Gastrocnemius medialis (tissue), 4 donors: ENCODE measurements at places on chromosomes 5 and 9. TPM values are rescaled to one million over a fixed set of nuclear protein-coding genes. Genes with fewer than 3 reads are reported as not detected.
A peak's percentile ranks its signal among the peaks of the same experiment; 100 is the strongest.

WDR38 gene
- not detected for total RNA-seq

NSMF gene
- 6.9 TPM for total RNA-seq

ADAMTSL2 gene
- 1.8 TPM for total RNA-seq

CLPTM1L gene
- total RNA-seq = 37.7 TPM

TSSK1B gene
- not detected for total RNA-seq

DNA sequence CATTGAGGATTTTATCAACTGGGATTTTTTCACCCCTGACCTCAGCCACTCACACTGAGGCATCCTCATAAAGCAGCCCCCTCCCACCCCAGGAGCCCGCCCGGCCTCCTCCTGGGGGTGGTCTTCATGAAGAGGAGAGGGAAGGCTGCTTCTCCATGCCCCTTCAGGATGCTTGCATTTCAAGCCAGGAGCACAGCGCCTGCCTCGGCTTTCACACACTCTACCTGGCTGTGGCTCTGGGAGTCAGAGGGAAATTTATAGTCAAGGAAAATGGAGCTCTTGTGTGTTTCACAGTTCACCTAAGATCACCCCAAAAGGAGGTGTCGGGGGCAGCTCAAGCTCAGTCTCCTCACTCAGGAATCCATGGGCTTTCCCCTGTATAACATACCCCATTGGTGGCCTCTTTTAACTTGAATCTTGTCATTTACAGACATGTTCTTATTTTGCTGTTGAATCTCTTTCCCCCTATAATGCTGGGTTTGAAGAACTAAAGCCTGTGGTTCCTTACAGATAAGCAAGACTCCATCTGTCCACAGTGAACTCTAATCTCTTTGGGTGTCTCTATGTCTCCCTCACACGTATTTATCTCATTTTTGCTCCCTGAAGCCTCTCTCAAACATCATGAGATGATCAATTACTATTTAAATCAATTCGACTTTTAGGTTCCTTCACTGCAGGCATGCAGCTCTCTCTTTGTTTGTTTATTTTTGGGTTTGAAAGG, 22.6 kb upstream of the IQGAP2 start:
- no peaks in the 10 kb centered on the region for H3K27me3 ChIP-seq
- no peak overlapping the region for H3K4me3 ChIP-seq
- no peaks in the 10 kb centered on the region for H3K4me1 ChIP-seq
- H3K36me3 ChIP-seq = no peaks in the 10 kb centered on the region
- no peak for DNase-seq

- no peak overlapping the region for H3K27ac ChIP-seq
- H3K27me3 ChIP-seq = no peaks in the 10 kb centered on the region
- H3K4me3 ChIP-seq = no peak overlapping the region
- peaks cover 4% of the 10 kb centered on the region for H3K4me1 ChIP-seq
- no peaks in the 10 kb centered on the region for H3K36me3 ChIP-seq
These were observed 113.8 kb downstream of the ERCC6L2 start for GRCh38 chr9:95989297-95989696.

DNA sequence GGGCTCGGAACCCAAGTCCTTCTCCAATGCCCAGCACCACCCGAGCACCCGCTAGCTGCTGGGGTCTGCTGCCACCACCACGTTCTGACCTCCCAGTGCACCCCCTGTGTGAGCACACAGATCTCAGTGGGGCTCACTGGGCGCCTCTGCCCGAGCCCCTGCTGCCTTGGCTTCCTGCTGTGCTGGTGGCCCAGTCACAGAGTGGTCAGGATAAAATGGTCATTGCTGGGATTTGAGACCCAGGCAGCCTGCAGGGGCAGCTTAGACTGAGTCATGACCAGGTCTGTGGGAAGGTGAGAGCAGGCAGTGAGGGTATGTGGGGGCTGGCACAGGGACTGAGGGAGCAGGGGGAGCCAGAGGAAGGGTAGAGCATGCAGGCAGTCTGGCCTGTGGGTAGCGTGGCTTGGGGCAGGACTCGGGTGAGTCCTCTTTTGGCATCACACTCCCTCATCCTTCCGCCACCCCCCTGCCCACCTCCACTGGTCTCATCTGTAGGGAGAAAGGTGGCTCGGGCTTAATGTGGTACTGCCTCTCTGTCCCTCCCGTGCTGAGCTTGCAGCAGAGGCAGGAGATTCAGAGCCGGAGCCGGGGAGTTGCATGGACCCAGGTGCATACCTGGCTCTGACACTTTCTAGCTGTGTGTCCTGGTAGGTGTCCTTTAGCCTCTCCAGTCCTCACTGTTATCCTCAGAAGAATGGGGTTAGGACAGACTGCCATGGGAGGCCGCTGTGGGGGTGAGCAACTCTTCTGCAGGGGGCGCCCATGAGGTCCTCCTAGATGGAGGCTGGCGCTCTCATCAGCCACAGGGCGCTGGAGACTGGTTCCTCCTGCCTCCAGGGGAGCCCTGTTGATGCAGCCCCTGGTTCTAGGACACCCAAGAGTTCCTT, 32.1 kb downstream of the USP20 start:
- H3K27me3 ChIP-seq = no peaks in the 10 kb centered on the region
- no peak overlapping the region for H3K27ac ChIP-seq
- no peaks in the 10 kb centered on the region for H3K36me3 ChIP-seq
- H3K4me1 ChIP-seq = no peaks in the 10 kb centered on the region

DNA sequence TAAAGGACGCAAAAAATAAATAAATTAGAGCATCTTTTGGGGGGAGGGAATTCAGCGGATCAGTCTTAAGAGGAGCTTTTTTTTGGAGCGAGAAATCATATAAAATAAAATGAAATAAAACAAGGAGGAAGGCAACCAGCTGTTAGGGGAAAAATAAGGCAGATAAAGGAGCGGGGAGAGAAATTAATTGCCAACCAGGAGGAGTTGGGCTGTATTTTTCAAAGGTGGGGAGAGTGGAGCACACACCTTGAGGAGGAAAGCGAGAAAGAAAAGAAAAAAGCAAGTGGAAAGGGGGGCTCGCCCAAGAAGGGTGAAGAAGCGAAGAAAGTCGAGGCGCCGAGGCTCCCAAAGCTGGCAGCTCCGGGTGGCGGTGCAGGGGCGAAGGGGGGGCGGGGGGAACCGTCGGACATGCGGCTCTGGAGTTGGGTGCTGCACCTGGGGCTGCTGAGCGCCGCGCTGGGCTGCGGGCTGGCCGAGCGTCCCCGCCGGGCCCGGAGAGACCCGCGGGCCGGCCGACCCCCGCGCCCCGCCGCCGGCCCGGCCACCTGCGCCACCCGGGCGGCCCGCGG, at the start of gene PAPPA:
TSS of gene PAPPA (plus strand) at position 27 of the 569 bp plus-strand sequence. CDS start at position 409, 382 bp downstream.
- H3K4me1 ChIP-seq = peaks cover 37% of the 10 kb centered on the region
- peak within 1 kb of the TSS; percentile 47 for H3K27ac ChIP-seq
- peak within 1 kb of the TSS; percentile 52 for H3K4me3 ChIP-seq
- no peaks in the 10 kb centered on the region for H3K27me3 ChIP-seq
- no peaks in the 10 kb centered on the region for H3K36me3 ChIP-seq

DNA sequence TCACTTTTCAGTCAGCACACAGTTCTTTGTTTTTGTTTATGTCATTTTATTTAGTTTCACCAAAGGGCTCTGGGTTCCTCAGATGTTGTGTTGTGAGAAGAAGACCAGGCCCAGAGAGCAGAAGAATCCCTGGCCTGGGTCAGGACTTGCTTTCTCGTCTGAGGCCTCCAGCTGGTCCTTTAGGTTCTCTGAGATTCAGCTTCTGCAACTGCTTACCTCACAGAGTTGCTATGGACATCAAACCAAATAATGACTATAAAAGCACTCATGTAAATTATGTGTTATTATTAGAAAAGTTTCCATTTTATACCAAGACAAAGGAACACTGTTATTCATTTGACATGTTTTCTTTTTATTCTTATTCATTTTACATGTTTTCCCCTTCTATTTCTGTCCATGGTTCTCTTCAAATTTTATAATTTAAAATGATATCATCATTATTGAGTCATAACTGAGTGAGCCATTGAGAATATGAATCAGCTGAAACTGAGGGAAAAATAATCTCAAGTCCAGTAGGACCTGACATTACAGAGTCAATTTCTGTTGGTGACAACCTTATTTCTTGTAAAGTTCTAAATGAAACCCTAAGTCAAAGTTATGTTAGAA, 44.0 kb upstream of the GLRX start:
- DNase-seq = no peak
- H3K27me3 ChIP-seq = no peaks in the 10 kb centered on the region
- no peak overlapping the region for H3K4me3 ChIP-seq
- peaks cover 32% of the 10 kb centered on the region for H3K4me1 ChIP-seq
- no peak overlapping the region for H3K27ac ChIP-seq
- no peaks in the 10 kb centered on the region for H3K36me3 ChIP-seq

GRCh38 chr5:137040024-137040423, 459.1 kb downstream of the SPOCK1 start:
- no peaks in the 10 kb centered on the region for H3K36me3 ChIP-seq
- H3K4me3 ChIP-seq = no peak overlapping the region
- no peak for DNase-seq

- no peaks in the 10 kb centered on the region for H3K36me3 ChIP-seq
- H3K4me1 ChIP-seq = no peaks in the 10 kb centered on the region
- H3K27ac ChIP-seq = no peak overlapping the region
- H3K4me3 ChIP-seq = no peak overlapping the region
- H3K27me3 ChIP-seq = no peaks in the 10 kb centered on the region
These were observed 97.4 kb downstream of the PPP2R2B start for GRCh38 chr5:146781157-146781556.

GRCh38 chr9:89370593-89370992, 52.3 kb downstream of the SECISBP2 start:
- no peaks in the 10 kb centered on the region for H3K4me1 ChIP-seq
- no peaks in the 10 kb centered on the region for H3K36me3 ChIP-seq
- no peak overlapping the region for H3K27ac ChIP-seq
- no peak for DNase-seq
- no peaks in the 10 kb centered on the region for H3K27me3 ChIP-seq

GRCh38 chr5:128736553-128736952, 198.5 kb upstream of the FBN2 start:
- no peaks in the 10 kb centered on the region for H3K4me1 ChIP-seq
- H3K27me3 ChIP-seq = no peaks in the 10 kb centered on the region
- no peak overlapping the region for H3K4me3 ChIP-seq
- no peak for DNase-seq
- H3K36me3 ChIP-seq = no peaks in the 10 kb centered on the region

DNA sequence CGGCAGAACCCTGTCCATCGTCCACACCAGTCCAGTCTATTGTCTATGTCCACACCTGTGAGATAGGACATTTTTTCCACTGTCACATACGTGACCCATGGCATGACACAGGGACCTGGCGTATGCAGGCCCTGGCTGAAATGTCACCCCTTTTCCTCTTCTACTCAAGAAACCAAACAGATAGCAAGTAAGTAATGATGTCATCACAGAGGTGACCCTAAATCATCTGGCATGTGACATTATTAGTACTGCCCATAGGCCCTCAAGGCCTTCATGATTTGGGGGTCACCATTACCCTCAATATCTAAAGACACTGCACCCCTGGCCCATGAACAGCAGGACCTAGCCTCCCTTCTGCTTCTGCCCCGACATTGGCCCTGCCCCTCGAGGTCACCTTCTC, 88.3 kb downstream of the LHX2 start:
- H3K4me1 ChIP-seq = no peaks in the 10 kb centered on the region
- H3K36me3 ChIP-seq = no peaks in the 10 kb centered on the region
- no peaks in the 10 kb centered on the region for H3K27me3 ChIP-seq

DNA sequence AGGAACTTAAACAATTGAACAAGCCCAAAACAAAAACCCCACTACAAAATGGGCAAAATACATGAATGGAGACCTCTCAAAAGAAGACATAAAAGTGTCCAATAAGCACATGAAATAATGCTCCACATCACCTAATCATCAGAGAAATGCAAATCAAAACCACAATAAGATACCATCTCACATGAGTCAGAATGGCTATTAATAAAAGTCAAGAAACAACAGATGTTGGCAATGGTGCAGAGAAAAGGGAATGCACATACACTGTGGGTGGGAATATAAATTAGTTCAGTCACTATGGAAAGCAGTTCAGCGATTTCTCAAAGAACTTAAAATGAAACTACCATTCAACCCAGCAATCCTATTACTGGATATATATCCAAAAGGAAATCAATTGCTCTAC, 337.4 kb upstream of the GRIA1 start:
- H3K27ac ChIP-seq = no peak overlapping the region
- no peaks in the 10 kb centered on the region for H3K36me3 ChIP-seq
- no peaks in the 10 kb centered on the region for H3K4me1 ChIP-seq
- no peak overlapping the region for H3K4me3 ChIP-seq
- no peak for DNase-seq

DNA sequence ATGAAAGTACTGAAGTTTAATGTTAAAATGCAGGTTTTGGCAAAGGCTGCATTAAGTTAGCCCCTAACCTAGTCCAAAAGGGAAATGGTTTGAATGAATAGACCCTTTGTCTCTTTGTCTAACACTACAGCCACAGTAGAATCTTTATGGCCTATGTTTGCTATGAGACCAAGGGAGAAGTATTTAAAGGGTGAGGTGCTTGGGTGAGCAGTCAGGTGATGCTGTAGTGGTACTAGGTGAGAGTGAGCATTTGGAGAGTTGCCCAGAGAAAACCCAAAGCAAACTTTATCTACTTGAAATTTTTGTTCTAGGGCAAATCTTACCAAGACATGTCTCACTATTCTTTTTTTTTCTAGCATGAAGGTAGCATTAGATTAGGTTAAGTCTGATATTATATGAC, 1961.4 kb upstream of the WWC1 start:
- DNase-seq = no peak
- H3K4me3 ChIP-seq = no peak overlapping the region
- H3K36me3 ChIP-seq = no peaks in the 10 kb centered on the region
- H3K27me3 ChIP-seq = no peaks in the 10 kb centered on the region
- no peak overlapping the region for H3K27ac ChIP-seq

GRCh38 chr9:135156525-135157510, 69.3 kb downstream of the OLFM1 start:
- H3K4me3 ChIP-seq = no peak overlapping the region
- no peaks in the 10 kb centered on the region for H3K36me3 ChIP-seq
- DNase-seq = no peak
- H3K27me3 ChIP-seq = peaks cover 25% of the 10 kb centered on the region
- no peak overlapping the region for H3K27ac ChIP-seq

DNA sequence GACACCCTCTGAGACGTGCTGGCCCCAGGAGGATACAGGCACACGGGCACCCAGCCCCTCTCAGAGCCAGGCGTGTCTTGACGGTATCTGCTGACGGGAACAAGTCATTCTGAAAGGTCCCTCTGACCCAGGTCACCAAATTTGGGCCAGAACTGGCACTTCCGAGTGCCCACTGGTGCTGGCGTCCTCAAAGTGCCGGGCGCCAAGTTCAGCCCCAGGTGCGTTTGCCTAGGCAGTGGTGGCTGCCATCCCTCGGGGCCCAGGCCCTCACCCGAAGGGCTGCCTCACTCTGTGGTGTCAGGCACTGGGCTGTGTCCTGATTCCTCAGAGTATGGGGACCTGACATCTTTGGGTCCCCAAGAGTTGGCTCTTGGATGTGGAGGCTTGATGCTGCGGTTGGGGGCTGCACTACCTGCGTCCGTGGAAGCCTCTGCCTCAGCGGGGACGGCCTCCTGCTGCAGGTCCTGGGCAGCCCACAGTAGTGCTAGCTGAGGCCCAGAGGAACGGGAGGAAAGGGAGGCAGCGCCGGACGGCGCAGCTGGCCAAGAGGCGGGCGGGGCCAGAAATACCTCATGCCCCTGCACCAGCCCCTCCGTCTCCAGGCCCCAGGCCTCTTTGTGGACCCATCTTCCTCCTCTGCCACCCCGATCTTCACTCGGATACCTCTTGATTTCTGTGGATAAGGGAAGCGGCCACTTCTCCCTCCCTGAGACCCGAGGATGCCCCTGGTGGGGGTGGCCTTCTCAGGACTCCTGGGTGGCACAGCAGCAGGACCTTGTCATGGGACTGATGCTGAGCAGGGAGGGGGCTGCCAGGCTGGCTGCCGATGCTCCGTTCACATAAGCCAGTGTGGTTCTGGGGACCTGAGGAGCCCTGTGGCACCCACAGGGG, 109.4 kb upstream of the LMX1B start:
- no peak overlapping the region for H3K27ac ChIP-seq
- H3K4me1 ChIP-seq = peaks cover 9% of the 10 kb centered on the region
- no peak for DNase-seq
- H3K36me3 ChIP-seq = no peaks in the 10 kb centered on the region

- H3K27me3 ChIP-seq = no peaks in the 10 kb centered on the region
- H3K27ac ChIP-seq = no peak overlapping the region
These were observed 38.9 kb downstream of the PRRC2B start for GRCh38 chr9:131432597-131433301.
